ENCODE measurements at places on chromosomes 6 and 20. TPM values are rescaled to one million over a fixed set of nuclear protein-coding genes. Genes with fewer than 3 reads are reported as not detected.

DNA sequence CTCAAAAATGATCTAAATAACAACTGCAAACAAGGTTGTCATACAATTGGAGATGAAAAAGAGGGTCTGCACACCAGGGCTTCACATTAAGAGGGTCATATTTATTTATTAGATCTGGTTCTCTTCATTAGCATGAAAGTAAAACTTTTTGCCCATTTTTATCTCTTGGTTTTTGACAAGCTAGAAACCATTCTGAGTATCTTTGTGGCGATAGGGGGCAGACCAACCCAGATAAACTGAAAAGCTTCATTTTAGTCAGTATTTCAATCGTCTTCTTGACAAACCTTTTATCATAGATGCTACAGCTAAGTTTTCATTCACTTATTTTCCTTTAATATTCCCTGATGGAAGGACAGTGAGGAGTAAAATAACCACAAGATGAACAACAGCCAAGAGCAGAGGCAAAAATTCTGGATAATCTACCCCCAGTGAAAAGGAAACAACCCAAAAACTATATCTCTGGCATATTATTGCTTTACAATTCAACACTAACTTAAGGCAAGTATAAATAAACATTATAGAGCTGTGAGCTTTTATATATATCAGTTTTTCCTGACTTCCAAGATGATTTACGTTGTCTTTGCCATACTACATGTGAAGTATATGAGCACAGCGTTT lies 45.2 kb downstream of the THEMIS start:
- H3K27ac ChIP-seq, result peak overlapping the region; percentile 75
- peak; percentile 50 for DNase-seq
- H3K27me3 ChIP-seq, result no peaks in the 10 kb centered on the region
- peaks cover 68% of the 10 kb centered on the region for H3K36me3 ChIP-seq
- no peak overlapping the region for H3K4me3 ChIP-seq
- H3K4me1 ChIP-seq, result peaks cover 64% of the 10 kb centered on the region

DNA sequence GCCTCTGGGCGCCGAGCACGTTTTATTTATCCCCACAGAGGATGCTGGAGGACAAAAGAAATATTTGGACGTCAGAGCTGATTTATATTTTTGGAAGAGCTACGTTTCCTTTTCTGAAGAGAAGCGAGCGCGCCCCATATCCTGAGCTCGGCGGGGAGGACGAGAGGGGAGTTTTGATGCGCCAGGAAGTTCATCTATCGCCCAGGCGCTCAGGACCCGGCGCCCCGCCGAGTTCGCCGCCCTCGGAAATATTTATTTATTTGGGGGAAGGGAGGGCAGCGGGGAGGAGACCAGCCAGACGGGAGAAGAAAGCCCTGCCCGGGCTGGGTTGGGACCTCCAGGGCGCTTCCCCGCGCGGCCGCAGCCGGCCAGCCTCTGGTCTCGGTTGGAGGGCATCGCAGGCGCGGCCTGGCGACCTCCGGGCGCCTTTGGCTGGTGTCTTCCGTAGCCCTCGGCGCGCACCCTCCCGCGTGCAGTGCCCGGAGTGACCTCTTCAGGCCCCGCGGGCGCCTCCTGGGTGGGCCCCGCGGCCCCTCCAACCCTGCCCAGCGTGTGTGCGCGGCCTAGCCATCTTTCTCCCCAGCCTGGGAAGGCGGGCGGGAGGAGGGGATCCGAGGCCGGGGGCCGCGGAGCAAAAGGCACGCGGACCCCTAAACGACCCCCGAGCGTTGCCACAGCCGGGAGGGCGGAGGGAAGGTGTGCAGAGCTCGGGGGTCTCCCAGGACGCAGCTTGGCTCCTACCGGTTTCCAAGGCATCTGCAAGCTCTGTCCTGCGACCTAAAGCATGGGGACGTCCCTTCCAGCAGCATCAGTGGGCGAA lies 5.4 kb upstream of the FOXF2 start:
- DNase-seq, result no peak
- peaks cover 29% of the 10 kb centered on the region for H3K4me1 ChIP-seq
- no peaks in the 10 kb centered on the region for H3K36me3 ChIP-seq
- H3K27ac ChIP-seq, result no peak overlapping the region
- no peak overlapping the region for H3K4me3 ChIP-seq
- H3K27me3 ChIP-seq, result peaks cover 84% of the 10 kb centered on the region

DNA sequence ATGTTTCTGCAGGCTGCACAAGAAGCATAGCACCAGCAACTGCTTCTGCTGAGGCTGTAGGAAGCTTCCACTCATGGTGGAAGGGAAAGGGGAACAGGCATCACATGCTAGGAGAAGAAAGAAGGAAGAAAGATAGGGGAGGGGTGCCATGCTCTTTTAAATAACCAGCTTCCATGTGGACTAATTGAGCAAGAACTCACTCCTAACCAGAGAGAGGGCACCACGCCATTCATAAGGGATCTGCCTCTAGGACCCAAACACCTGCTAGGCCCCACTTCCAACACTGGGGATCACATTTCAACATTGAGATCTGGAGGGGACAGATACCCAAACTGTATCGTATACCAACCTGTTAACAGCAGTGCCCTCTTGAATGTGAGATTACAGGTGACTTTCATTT lies 46.9 kb upstream of the ARMC2 start:
- no peaks in the 10 kb centered on the region for H3K36me3 ChIP-seq
- H3K27ac ChIP-seq, result no peak overlapping the region
- DNase-seq, result no peak
- no peak overlapping the region for H3K4me3 ChIP-seq
- peaks cover 60% of the 10 kb centered on the region for H3K4me1 ChIP-seq

DNA sequence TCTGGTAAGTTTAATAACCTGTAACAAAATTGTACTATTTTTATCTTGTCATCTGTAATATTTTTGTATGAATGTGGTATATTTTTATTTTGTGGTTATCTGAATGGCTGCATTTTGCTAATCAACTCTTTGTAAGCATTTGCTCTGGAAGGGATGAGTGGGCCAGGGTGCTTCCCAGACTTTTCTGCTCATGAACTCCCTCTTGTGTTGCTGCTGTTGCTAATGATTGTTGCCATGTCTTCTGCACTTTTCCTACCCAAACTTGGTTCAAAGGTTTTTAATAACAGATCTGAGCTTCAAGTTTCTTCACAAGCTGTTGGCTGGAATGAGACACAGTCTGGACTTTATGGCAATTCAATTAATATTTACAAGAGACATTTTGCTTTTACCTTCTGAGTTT lies 1005.7 kb downstream of the HACE1 start:
- DNase-seq, result no peak
- H3K36me3 ChIP-seq, result no peaks in the 10 kb centered on the region
- H3K4me1 ChIP-seq, result no peaks in the 10 kb centered on the region
- H3K4me3 ChIP-seq, result no peak overlapping the region

GRCh38 chr20:61644378-61645076 lies 392.5 kb downstream of the CDH4 start:
- H3K27me3 ChIP-seq, result no peaks in the 10 kb centered on the region
- H3K4me1 ChIP-seq, result peaks cover 3% of the 10 kb centered on the region
- no peak for DNase-seq
- no peak overlapping the region for H3K4me3 ChIP-seq
- no peaks in the 10 kb centered on the region for H3K36me3 ChIP-seq

- no peak for DNase-seq
- H3K4me3 ChIP-seq, result no peak overlapping the region
- no peaks in the 10 kb centered on the region for H3K27me3 ChIP-seq
- no peak overlapping the region for H3K27ac ChIP-seq
- peaks cover 10% of the 10 kb centered on the region for H3K36me3 ChIP-seq
- H3K4me1 ChIP-seq, result peaks cover 9% of the 10 kb centered on the region
Measured at GRCh38 chr6:119173249-119174084, 95.0 kb upstream of the FAM184A start.

DNA sequence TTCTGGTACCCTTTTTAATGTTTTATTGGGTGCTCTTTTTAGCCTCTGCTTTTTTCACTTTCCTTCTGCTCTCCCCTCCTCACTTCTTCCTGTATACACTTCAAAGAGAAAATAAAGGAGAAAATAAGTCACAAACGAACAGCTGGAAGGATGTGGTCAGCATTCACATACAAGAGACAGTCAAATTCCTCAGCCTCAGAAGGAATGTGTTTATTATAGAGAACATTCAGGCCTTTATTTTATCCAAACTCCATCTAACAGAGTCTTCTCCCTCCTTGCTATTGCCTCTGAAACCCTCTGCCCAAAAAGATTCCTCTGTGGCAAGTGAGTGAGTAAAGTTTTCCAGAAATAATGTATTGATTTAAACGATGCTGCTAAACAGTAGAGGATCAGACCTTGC lies 490.4 kb downstream of the FRK start:
- H3K4me3 ChIP-seq, result no peak overlapping the region
- no peak overlapping the region for H3K27ac ChIP-seq
- no peaks in the 10 kb centered on the region for H3K4me1 ChIP-seq
- H3K36me3 ChIP-seq, result no peaks in the 10 kb centered on the region

DNA sequence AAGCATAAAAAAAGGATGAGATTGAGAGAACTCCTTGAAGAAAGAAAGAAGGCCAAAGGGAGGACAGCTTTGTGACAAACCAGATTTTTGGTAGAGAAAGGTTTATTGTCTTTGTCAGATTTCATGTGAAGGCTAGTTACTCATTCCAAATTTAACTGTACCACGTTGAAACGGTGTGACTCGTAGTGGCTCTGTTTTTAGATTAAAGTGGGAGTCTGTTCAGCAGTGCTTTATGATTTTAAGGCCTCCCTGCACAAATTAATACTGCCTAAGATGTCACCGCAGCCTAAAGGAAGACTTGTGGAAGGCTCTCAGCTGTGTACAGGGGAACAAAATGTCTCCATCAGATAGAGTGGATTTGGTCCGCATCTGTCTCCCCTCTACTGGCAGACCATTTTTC lies 35.9 kb downstream of the CDC40 start:
- H3K27ac ChIP-seq, result no peak overlapping the region
- no peak overlapping the region for H3K4me3 ChIP-seq
- H3K36me3 ChIP-seq, result peaks cover 48% of the 10 kb centered on the region
- no peaks in the 10 kb centered on the region for H3K4me1 ChIP-seq
- no peaks in the 10 kb centered on the region for H3K27me3 ChIP-seq
- DNase-seq, result no peak

The ISM1 gene
- total RNA-seq, result 0.23 TPM
